Bronchial smooth muscle cell (primary cell): ENCODE measurements at places on chromosomes 2 and 18. TPM values are rescaled to one million over a fixed set of nuclear protein-coding genes. Genes with fewer than 3 reads are reported as not detected.

UNC80 gene
- not detected in 2 replicates for total RNA-seq

GRB14 gene
- 0.17 and 4.1 TPM in 2 replicates for total RNA-seq

RPE gene
- 58.8 and 75.6 TPM in 2 replicates for total RNA-seq

TSPYL6 gene
- not detected in 2 replicates for total RNA-seq

SPATA3 gene
- total RNA-seq = not detected in 2 replicates

CAPN14 gene
- total RNA-seq = 0.16 and 0.17 TPM in 2 replicates

XDH gene
- 0.16 and 0.17 TPM in 2 replicates for total RNA-seq

CD8A gene
- total RNA-seq = not detected in 2 replicates

IL37 gene
- not detected in 2 replicates for total RNA-seq

ASB18 gene
- not detected in 2 replicates for total RNA-seq

CENPA gene
- total RNA-seq = 0.26 and 1.6 TPM in 2 replicates

ZSWIM2 gene
- total RNA-seq = not detected in 2 replicates

GALR1 gene
- not detected in 2 replicates for total RNA-seq

METTL5 gene
- 41.8 and 43.4 TPM in 2 replicates for total RNA-seq

CAB39 gene
- 43.8 and 46.0 TPM in 2 replicates for total RNA-seq

G6PC2 gene
- not detected in 2 replicates for total RNA-seq

OR6B2 gene
- total RNA-seq = not detected in 2 replicates

DSC2 gene
- under 0.01 and 0.09 TPM in 2 replicates for total RNA-seq

CABLES1 gene
- total RNA-seq = 16.8 and 20.5 TPM in 2 replicates

IL1RL1 gene
- total RNA-seq = 0.17 and 0.32 TPM in 2 replicates

EEF1B2 gene
- total RNA-seq = 720 and 1,143 TPM in 2 replicates

MC5R gene
- not detected in 2 replicates for total RNA-seq

KCNJ3 gene
- not detected in 2 replicates for total RNA-seq

SGO2 gene
- total RNA-seq = 0.94 and 2.8 TPM in 2 replicates

CPO gene
- 0.16 and 0.17 TPM in 2 replicates for total RNA-seq

DHRS9 gene
- total RNA-seq = 1.3 TPM in 1 of 2 replicates, not detected in the other

PLA2R1 gene
- 13.6 and 18.1 TPM in 2 replicates for total RNA-seq

HOXD11 gene
- total RNA-seq = not detected in 2 replicates

LYG2 gene
- total RNA-seq = not detected in 2 replicates

COL3A1 gene
- 2,857 and 3,691 TPM in 2 replicates for total RNA-seq

NT5DC4 gene
- not detected in 2 replicates for total RNA-seq
